Fibroblast of skin of abdomen (primary cell): ENCODE measurements at places on chromosomes 5 and 9.
A peak's percentile ranks its signal among the peaks of the same experiment; 100 is the strongest.

DNA sequence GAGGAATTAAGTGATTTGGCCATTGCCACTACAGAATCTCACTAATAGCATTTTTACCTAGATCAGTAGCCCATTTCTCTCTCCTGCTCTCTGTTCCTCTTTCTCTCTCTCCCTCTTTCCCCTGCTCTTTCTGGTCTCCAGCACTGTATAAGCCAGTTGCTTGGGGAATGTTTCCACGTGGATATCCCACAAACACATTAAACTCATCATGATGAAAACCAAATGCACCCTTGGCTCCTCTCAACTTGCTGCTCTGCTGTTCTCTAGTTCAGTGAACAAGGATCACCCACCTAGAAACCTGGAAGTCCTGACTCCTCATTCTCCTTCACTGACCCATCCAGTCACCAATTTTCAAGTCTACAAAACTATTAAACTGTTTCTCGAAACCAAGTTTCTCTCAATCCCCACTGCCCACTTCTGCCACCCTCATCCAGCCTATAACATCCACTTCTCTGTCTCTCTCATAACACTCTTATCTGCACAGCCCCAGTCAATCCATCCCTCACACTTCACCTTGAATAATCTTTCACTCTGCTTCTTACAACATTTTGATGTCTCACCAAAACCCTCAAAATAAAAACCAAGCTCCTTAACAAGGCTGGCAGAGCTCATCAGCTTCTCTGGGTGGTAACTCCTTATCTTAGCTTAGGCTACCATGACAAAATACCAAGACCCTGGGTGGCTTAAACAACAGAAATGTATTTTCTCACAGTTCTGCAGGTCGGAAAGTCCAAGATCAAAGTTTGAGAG is 79.3 kb downstream of the ARL15 start:
- no peak for DNase-seq

DNA sequence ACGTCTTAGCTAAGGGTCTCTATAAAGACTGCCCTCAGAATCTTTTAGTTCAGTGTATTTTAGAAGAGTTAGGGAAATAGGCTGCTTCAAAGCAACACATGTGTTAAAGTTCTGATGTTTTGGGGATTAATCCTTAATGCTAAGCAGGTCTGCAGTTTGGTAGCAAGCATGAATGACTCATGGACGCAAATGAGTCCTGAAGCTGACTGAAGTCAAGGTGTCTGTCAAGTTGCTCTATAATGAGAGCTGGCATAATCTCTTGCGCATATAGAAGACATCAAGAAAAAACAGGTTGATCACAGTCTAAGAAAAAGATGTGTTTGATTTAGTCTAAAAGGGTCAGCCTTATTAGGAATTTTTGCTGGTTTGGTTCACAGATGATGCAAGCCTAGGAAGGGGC is 630.1 kb downstream of the CDH12 start:
- DNase-seq: no peak

- no peak for DNase-seq
Measured at GRCh38 chr5:169050636-169051035, 250.3 kb downstream of the SLIT3 start.

DNA sequence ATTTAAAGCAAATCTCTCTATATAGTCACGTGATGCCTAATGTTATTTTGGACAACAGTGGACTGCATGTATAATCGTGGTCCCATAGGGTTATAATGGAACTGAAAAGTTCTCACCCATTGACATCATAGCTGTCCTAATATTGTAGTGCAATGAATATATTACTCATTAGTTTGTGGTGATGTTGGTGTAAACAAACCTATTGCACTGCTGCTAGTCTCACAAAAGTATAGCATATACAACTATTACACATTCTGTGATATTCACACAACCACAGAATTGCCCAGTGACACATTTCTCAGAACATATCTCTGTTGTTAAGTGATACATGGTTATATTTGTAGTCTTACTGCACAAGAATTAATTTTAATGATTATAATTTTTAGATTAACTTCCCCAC is 37.7 kb downstream of the IPO11 start:
- no peak for DNase-seq

DNA sequence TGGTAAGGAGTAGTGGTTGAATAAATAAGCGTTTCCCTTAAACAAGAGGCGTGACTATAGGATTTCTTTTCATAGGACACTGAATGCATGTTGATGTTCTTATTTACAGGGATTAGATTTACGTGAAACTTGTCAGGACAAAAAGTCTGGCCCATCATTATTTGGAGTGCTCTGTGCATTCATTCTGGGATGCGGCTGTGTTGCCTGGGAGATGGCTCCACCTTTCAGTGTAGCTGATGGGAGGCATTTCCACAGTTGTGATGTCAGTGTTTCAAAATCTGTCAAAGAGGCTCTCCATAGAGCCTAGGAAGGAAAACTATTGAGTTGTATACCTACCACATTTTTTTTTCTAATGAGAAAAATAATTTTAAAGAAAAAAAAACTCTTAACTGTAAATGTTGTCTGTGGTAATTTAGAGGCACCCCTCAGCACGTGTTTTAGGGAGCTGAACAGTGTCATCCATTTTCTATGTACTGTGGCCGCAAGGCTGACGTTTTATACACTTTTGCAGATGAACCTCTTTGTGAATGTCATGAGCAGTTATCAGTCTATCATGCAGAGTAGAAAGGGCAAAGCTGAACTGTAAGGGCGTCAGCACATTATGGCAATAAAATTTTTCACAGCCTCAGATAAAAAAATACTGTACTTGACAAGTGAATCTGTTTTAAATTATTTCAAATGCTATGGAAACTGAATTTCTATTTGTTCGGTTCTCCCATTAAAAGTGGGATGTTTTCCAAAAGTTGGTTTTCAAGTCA is 202.7 kb downstream of the PBX3 start:
- peak; percentile 14 for DNase-seq

DNA sequence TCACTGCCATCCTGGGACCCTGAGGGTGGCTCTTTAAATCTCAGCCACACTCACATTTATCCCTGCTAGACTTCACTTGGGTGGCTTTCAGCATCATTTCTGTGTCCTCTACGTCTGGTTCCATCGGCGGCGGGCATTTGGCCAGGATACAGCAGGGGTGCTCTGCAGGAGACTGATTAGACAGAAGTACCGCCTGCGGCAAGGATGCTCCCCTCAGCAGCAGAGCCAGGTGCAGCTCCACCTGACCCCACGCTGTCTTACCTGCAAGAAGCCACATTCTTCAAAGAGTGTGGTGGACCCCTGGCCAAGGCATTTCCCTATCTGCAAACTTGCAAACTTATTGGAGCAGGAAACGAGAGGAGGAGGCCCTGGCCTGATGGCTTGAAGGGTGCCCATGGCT is 309.8 kb upstream of the IRX4 start:
- DNase-seq: no peak

- no peak for DNase-seq
Measured at GRCh38 chr5:168479166-168479565, 7.1 kb upstream of the RARS1 start.

GRCh38 chr5:170760113-170760512 is 23.4 kb upstream of the GABRP start:
- no peak for DNase-seq

GRCh38 chr9:109974918-109975276 is 194.9 kb downstream of the PALM2AKAP2 start:
- no peak for DNase-seq

DNA sequence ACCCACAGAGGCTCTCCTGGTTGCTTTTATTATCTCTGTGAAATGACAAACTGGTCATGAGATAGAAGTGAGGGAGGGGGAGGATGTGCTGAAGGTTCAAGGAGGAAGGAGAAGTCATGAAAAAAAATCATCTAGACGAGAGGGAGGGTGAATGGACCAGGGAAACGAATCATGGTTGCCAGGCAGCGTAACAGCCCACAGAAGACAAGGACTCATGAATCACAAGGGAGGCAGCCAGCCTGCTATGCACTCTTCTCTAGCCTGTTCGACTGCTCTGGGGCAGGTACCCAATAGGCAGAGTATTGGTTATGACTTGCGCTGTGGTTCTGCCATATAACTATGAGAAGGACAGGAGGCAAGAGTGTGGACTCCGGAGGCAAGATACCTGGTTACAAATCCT is 475.2 kb downstream of the CDK5RAP2 start:
- no peak for DNase-seq

- peak; percentile 72 for DNase-seq
Measured at GRCh38 chr5:122352331-122352730, 40.3 kb downstream of the SNCAIP start.

GRCh38 chr5:3153226-3153858 is 401.9 kb upstream of the IRX2 start:
- DNase-seq: no peak

- DNase-seq: peak; percentile 13
Measured at GRCh38 chr5:96936431-96937320, 796 bp downstream of the LNPEP start.

DNA sequence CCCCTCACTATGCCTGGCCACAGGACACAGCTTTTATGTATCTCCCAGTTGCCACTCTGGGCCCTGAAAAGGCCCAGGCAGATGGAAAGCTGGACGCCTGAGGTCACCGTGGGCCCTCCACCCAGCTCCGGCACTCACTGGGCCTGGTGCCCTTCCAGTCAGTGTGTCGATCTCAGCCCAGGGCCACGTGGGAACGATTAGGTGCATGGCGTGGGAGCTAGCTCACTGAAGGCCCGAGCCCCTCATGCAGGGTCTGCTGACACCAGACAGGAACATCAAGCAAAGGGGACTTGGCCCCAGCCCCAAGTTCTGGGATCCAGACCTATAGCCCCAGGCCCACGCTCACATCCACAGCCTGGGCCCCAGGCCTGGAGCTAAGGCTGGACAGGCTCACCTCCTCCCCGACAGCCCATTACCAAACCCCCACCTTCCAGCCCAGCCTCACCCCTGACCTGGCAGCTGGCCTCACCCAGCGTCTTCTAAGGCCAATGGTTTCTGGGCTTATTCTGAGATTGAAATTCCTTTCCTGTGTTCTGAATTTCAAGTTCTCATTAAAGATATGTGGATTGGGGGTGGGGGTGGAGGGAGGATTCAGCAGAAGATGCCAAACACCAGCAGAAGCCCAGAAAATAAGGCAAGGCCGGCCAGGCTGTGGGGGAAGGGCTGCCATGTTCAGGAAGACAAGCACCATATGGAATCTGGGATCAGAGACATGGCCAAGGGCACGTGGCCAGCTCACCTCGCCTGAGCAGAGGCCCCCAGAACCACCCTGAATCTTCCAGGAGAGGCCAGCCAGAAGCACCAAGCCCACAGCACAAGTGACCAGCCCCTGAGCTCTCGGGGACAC is 74.5 kb downstream of the ADAMTS2 start:
- DNase-seq: peak; percentile 66

- no peak for DNase-seq
Measured at GRCh38 chr5:73615085-73615484, 10.9 kb upstream of the ARHGEF28 start.

DNA sequence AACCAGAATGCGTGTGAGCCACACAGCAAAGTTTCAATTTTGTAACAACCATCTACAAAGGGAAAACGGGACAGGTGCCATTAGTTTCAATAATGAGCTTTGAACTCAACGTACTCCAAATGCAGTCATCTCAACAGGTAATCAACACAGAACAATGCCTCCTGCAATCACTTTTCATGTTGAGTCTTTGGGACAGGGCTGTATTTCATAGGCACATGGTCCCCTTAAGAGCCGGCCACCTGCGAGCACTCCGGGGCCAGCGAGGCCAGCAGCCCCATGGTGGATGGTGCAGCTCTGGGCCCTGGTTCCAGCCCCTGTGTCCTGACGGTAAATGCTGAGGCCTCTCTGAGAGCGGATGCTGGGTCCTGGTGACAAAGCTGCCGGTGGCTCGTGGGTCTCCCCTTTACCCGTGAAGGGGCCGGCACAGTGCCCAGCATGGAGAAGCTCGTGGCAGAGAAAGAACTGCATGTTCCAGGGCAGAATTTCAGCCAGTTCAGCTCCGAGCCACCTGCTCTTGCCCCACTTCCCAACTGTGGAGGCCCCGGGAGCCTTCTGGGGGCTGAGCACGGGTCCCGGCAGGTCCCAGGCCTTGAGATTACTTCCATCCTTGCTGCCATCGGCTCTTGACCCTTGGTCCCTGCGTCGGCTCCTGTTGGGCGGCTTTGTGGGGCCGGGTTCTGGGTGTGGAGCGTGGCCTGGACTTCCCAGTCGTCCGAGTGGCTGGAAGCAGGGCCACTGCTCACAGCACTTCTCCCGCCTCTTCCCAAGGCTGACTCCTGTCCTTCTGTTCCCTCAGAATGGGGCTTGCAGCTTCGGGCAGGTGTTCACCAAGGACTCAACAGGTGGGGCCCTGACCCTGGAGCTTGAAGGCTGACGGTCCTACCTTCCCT is 26.1 kb upstream of the RNU6ATAC start:
- DNase-seq: no peak

- DNase-seq: no peak
Measured at GRCh38 chr5:48192-48591, 43.8 kb upstream of the PLEKHG4B start.

DNA sequence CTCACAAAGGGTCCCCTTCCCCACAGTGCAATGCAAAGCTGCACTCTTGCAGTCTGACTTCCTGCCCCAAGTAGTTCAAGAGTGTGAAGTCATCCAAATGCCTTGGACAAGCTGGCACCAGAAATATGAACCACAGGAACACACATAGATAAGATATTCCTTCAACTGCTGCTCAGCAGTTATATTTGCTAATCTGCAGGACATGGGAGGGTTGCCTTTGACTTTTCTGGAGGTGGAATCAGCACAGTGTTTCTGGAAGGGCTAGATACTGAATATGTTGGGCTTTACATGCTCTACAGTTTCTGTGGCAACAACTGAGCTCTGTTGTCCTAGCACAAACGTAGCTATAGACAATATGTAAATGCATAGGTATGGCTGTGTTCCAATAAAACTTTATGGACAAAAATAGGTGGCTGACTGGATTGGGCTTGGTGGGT is 96.7 kb upstream of the PCA3 start:
- DNase-seq: no peak

GRCh38 chr9:90156318-90156717 is 486.3 kb downstream of the DIRAS2 start:
- DNase-seq: no peak

DNA sequence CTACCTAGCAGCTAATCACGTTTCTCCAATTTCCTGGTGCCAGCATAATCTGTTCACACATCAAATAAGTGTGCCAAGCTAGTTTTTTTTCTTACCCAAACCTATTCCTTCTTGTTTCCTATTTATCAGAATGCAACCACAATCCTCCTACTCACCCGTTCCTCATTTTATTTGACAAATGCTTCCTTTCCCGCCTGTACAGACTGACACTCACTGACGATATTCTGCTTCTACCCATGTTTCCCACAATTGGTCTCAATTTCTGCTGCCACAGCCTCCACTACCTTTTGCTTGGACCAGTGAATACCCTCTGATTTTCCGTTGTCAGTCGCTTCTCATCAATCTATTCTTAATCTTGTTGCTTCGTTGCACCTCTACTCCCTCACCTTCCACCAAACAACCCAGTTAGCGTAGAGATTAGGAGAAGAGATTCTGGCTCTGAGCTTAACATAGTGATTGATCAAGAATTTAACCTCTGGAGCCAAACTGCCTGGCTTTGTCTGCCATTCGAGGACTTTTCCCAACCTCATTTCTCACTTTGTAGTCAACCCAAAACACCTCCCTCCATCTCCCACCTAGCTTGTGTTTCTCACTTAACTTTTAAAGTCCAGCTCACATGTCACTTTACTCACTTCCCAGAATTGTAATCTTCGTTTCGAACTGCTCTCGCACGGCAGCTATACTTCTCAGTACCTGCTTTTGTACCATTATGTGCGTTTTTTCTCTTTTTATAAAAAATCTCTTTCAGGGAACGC is 729 bp upstream of the TMEM38B start:
- no peak for DNase-seq
